Suprapubic skin (tissue), 4 donors: ENCODE measurements at places on chromosomes 13 and 19. TPM values are rescaled to one million over a fixed set of nuclear protein-coding genes. Genes with fewer than 3 reads are reported as not detected.

DNA sequence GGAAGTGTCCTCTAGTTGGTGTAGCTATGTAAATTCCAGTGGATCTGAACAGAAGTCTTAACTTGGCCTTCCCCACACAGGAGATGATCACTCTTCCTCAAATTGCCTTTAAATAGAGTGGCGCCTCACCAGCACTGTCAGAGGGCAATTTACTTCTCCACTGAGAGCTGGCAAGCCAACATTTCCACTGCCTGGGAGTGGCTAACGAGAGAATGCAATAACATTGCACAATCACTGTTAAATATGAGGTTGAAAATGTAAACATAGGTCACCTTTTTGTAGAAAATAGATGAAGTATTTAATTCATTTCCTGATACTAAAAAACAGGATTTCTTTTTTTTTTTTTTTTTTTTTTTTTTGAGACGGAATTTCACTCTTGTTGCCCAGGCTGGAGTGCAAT lies 55.4 kb upstream of the UBL3 start:
- H3K27me3 ChIP-seq: no peaks in the 10 kb centered on the region
- no peak overlapping the region for H3K27ac ChIP-seq
- DNase-seq: no peak
- H3K4me3 ChIP-seq: no peak overlapping the region
- H3K4me1 ChIP-seq: peaks cover 44% of the 10 kb centered on the region

- DNase-seq: no peak
- no peaks in the 10 kb centered on the region for H3K27me3 ChIP-seq
- H3K4me1 ChIP-seq: peaks cover 30% of the 10 kb centered on the region
- H3K4me3 ChIP-seq: peak overlapping the region; percentile 89
- peak overlapping the region; percentile 92 for H3K27ac ChIP-seq
- H3K36me3 ChIP-seq: peaks cover 38% of the 10 kb centered on the region
Measured at GRCh38 chr19:49488863-49489537, 1.6 kb downstream of the RPL13A start.

DNA sequence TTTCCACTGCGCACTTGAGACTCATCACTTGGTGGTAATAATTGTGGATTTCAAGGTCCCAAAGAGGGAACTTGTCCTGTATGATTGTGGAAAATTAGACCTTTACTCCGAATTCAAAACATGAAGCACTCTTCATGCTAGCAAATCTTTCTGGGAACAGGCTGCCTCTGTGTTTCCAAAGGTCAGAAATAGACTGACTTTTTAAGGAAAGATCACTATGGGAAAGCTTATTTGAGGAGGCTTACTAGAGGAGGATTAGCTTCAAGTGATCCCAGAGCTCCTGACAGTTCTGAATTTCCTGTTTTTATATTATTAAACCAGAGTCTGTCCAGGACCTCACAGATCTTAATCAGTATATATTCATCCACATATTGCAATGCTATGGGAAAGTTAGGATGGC lies 5.5 kb downstream of the WDFY2 start:
- no peak for DNase-seq
- no peak overlapping the region for H3K4me3 ChIP-seq
- H3K4me1 ChIP-seq: peaks cover 81% of the 10 kb centered on the region
- H3K27me3 ChIP-seq: no peaks in the 10 kb centered on the region

MYBPC2 gene
- total RNA-seq: not detected

GRCh38 chr13:45704854-45705695 lies 3.0 kb downstream of the CBY2 start:
- no peak overlapping the region for H3K27ac ChIP-seq
- H3K36me3 ChIP-seq: no peaks in the 10 kb centered on the region

DNA sequence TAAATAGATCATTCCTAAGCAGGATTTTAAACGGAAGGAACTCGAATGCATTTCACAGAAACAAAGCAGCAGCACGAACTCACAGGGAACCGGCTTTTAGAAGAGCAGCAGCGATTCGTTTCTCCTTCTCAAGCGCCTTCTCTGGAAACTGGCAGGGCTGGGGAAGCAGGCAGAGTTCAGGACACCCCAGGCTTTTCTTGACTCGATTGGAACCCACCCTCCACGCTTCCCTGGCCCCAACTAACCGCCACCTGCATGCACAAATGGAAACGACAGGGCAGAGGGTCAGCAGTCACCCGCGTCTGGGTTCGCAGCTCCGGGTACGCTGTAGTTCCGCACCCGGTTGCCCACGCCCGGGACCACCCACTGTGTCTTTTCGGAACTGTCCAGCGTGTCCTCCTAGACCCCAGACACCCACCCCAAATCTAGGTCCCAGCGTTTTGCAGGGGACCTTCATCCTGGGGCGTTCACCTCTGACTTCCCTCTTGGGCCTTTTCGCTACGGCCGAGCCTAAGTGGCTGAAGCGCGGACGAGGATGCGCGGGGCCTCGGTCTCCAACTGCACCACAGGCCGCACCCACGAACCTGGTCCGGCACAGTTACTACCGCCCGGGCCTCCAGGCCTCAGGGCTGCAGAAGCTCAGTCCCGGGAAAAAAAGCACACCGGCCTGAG lies 500 bp downstream of the ZFP30 start:
- DNase-seq: peak; percentile 60
- no peaks in the 10 kb centered on the region for H3K36me3 ChIP-seq
- H3K4me1 ChIP-seq: peaks cover 31% of the 10 kb centered on the region

DNA sequence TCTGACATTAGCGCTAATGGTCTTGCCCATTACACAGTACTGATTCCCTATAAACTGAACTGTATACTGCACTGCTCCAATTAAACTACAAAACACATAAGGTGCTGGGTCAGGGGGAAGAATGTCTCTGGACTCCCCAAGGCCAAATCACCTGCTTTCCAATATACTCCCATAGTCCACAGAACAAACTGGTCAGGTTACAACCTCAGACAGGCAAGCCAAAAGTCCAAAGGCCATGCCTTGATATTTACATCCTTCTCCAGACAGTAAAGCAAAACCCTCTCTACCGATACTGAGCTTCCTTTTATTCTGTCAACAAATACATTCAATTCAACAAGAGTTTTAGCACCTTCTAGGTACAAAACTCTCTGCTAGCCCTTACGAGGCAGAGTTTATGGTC lies 8.9 kb downstream of the ZNF541 start:
- H3K4me3 ChIP-seq: no peak overlapping the region
- DNase-seq: no peak
- H3K36me3 ChIP-seq: no peaks in the 10 kb centered on the region
- H3K27ac ChIP-seq: no peak overlapping the region

DNA sequence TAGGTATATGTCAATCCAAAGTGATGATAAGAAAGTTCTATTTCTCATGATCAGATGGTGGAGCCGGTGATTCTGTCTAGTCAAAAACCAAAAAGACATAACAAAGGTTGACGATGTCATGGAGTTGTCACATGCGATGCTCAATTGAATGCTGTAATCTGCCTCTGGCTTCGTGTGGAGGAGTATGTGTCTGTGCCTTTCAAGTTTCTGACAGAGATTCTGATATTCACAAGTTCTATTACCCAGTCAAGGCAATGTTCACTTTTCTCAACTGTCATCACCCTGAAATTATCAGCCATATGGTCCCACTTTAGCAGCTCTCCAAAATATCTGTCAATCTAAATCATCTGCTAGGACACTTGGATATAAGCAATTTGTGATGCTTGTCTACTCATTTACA lies 367.6 kb upstream of the PRR20A start:
- H3K27ac ChIP-seq: no peak overlapping the region
- H3K4me1 ChIP-seq: no peaks in the 10 kb centered on the region
- H3K27me3 ChIP-seq: no peaks in the 10 kb centered on the region
- no peak overlapping the region for H3K4me3 ChIP-seq
- H3K36me3 ChIP-seq: no peaks in the 10 kb centered on the region

DNA sequence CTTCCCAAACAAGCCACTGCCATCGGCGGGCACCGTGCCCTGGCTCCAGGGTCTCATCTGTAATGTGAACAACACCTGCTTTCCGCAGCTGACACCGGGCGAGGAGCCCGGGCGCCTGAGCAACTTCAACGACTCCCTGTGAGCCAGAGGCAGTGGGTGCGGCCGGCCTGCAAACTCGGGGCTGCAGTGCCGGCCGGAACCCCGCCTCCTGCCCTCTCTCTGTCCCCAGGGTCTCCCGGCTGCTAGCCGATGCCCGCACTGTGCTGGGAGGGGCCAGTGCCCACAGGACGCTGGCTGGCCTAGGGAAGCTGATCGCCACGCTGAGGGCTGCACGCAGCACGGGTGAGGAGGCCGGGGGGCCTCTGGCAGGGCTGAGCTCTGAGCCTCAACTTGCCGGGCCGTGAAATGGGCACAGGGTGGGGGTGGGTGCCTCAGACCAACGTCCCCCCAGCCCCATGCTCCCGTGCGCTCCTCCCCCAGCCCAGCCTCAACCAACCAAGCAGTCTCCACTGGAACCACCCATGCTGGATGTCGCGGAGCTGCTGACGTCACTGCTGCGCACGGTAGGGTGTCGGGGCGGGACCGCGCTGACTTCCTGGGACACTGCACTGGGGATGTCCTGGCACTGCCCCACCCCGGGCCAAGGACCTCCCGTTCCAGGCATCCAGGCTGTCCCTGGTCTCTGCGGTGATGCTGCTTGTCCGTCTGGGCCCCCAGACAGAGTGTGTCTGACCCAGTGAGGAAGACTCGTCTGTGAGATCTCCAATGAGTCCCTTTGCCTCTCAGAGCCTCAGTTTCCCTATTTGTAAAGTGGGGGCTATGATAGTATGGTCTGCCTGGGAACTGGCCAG lies 2.2 kb downstream of the ABCA7 start:
- peak overlapping the region; percentile 69 for H3K27ac ChIP-seq
- peak overlapping the region; percentile 54 for H3K4me3 ChIP-seq
- H3K27me3 ChIP-seq: no peaks in the 10 kb centered on the region
- peaks cover 60% of the 10 kb centered on the region for H3K4me1 ChIP-seq

DNA sequence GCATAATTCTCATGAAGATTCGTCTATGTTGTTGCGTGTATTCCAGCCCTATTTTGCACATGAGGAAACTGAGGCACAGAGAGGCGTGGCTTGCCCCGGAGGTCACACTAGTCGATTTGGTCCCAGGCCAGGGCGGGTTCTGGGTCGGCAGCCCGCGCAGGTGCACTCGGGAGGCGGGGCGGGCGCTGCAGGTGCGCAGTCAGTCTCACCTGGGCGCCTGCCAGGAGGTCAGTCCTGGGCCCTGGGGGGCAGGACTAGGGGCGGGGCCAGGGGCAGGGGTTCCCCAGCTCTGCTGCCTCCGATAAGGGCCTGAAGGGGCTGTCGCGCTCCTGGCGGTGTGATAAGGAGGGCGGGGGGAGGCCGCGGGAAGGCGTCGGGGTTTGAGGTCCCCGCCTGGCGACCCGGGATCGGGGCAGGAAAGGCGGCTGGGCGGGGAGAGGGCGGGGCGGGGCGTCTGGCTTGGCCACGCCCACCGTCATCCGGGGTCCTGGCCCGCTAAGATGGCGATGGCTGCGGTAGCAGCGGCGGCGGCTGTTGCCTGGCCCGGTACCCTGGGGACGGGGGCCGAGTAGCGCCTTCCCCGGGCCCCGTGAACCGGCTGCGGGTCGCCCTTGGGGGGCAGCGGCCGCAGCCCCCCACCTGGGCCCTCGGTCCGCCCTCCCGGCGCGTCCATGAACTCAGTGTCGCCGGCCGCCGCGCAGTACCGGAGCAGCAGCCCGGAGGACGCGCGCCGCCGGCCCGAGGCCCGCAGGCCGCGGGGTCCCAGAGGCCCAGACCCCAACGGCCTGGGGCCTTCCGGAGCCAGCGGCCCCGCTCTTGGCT lies at the start of gene ATG4D:
TSS of gene ATG4D (plus strand) at position 485 of the 822 bp plus-strand sequence. CDS start at position 672, 187 bp downstream.
- peaks cover 30% of the 10 kb centered on the region for H3K4me1 ChIP-seq
- DNase-seq: peak; percentile 88
- H3K27ac ChIP-seq: peak within 1 kb of the TSS; percentile 92
- H3K36me3 ChIP-seq: peaks cover 16% of the 10 kb centered on the region
- peak within 1 kb of the TSS; percentile 96 for H3K4me3 ChIP-seq

GRCh38 chr13:104979281-104980030 lies 1556.0 kb downstream of the EFNB2 start:
- H3K27me3 ChIP-seq: no peaks in the 10 kb centered on the region
- no peak overlapping the region for H3K27ac ChIP-seq
- DNase-seq: no peak
- no peaks in the 10 kb centered on the region for H3K36me3 ChIP-seq
- H3K4me3 ChIP-seq: no peak overlapping the region
- peaks cover 10% of the 10 kb centered on the region for H3K4me1 ChIP-seq

DNA sequence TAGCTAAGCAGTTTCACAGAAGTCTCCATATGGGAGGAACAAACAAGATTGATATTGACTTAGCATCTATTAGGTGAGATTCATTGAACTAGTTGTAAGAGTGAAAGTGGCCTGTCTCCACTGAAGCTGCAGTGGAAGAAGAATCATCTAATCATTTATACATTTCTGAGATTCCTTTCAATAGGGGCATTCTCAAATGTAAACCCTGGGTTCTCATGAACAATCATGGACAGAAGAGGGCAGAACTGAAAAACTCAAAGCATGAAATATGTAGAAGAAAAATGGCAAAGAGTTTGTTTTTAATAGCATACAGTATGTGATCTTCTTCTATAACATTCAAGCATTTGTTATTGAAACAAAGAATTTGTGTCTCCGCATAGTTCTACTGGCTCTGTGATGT lies 17.6 kb upstream of the POSTN start:
- H3K27ac ChIP-seq: no peak overlapping the region
- no peak overlapping the region for H3K4me3 ChIP-seq
- DNase-seq: no peak
